ENCODE measurements at places on chromosomes 13 and 19.

GRCh38 chr13:29486551-29486950 lies 108.9 kb downstream of the SLC7A1 start:
- no peak for DNase-seq

DNA sequence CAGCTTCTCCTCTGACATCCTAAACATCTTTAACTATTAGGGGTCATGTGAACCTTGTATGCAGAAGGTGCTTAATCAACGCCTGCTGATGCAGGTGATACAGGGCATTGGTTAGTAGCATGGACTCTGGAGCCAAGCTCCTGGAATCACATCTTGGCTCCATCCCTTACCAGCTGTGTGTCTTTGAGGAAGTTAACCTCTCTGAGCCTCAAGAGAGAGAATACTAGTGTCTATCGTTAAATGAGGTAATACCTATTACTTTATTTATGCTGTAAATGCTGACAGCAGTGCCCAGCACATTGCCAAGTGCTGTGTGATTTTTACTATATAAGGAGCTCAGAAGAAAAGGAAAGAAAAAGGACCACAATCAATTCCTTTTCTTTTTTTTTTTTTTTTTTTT lies 11.2 kb upstream of the SELENOW start:
- DNase-seq = no peak

GRCh38 chr13:42633495-42633894 lies 59.5 kb downstream of the TNFSF11 start:
- DNase-seq = no peak

GRCh38 chr13:46639033-46639981 lies 86.3 kb downstream of the LRCH1 start:
- no peak for DNase-seq

DNA sequence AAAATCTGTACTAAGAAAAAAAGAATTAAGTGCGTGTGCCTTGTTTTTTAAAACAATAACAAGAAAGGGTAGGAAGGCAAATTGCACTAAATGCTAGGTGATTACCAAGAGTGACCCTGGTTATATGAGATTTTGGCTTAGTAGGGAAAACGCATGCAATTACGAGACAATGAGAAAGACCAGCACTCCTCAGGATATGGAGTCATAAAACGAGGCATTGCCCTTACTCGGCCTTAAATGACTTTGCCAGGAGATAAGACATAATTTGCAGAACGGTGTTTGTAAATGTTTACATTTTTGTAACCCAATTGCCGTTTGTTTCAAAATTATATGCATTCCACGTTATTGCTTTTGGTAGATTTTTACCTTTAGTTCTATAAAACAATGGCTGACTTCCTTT lies 179.8 kb downstream of the RBM26 start:
- no peak for DNase-seq

GRCh38 chr13:66543780-66544179 lies 686.4 kb downstream of the PCDH9 start:
- DNase-seq = no peak

- no peak for DNase-seq
Measured at GRCh38 chr13:43478211-43478610, 308.6 kb downstream of the ENOX1 start.

DNA sequence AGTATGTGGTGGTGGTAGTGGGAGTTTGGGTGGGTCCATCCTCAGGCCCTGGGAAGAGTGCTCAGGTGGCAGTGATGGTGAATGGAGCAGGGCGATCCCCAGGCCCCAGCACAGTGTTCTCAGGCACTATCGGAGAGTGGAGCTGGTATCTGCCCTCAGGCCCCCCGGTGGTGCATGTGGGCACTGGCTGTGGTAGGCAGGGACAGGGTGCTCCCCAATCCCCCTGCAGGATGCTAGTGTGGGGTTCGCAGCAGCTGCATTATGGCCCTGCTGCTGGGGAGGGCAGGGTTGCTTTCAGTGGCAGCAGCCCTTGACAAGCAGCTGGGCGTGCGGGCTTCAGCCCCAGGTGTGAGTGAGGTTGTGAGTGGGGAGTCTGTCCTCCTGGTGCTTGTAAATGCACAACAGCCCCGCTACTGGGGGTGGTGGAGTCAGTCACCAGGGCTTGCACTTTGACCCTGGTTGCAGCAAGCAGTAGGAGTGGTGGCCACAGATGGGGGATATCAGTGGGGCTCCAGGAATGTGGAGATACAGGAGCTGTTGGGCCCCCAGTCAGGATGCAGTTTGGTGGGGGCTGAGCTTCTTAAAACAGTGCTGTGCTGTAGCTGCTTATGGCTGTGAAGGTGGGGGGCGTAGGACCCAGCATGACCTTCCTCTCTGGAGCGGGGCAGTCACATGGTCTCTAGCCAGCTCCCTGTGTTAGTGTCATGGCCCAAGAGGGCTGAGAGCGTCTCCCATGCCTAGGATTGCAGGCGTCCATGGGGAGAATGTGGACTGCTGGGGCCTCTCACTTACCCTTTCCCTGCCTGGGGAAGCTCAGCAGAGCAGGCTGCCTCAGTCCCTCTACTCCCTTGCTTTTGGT lies 38.7 kb upstream of the ARHGEF7 start:
- DNase-seq = no peak

- DNase-seq = no peak
Measured at GRCh38 chr19:50187937-50188336, 15.5 kb upstream of the MYH14 start.

- DNase-seq = no peak
Measured at GRCh38 chr13:23722726-23723453, 152.7 kb downstream of the TNFRSF19 start.

GRCh38 chr13:95752677-95753076 lies 75.7 kb downstream of the DNAJC3 start:
- no peak for DNase-seq

- DNase-seq = no peak
Measured at GRCh38 chr19:38288123-38288855, 15.8 kb upstream of the C19orf33 start.

- DNase-seq = no peak
Measured at GRCh38 chr13:93309886-93310523, 83.4 kb downstream of the GPC6 start.

GRCh38 chr13:70788074-70788473 lies 679.8 kb upstream of the KLHL1 start:
- DNase-seq = no peak

DNA sequence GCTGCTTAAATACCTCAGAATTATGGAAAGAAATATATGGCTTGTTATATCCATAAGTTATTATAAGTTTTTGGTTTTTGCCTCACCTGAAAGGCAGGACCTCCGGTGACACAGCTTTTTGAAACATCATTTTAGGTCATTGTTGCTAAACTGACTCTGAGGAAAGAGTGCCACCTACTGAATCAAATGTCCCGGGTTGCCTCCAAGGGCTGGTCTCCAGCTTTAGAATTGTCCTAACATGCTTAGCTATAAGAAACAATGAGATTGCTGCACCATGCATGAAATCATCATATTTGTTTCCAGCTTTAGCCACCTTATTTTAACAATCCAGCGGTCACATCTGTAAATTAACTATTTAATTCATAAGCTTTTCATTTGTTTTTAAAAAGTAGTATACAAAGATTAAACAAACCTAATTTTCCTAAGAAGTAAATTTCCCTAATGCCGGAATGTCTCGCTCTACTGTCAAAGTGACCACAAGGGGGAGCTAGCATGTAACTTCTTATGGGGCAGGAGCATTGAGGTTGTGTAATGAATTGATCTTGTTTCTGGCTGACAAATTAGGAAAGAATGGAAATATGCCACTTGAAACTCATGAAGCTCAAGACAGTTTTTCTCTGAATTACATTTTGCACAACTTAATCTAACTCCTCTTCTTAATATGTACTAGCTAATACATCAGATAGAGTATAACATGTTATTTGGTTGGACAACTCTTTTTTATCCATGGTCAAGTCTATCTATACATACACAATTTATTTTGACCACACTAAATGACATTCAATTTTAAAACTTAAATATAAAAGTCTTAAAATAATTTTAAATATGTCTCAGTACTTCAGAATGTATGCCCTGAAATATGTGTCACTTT lies 6.7 kb upstream of the PCDH17 start:
- DNase-seq = no peak

- DNase-seq = no peak
Measured at GRCh38 chr13:74132152-74132775, 1.9 kb downstream of the KLF12 start.

GRCh38 chr13:112457081-112457480 lies 80.9 kb downstream of the SPACA7 start:
- no peak for DNase-seq

DNA sequence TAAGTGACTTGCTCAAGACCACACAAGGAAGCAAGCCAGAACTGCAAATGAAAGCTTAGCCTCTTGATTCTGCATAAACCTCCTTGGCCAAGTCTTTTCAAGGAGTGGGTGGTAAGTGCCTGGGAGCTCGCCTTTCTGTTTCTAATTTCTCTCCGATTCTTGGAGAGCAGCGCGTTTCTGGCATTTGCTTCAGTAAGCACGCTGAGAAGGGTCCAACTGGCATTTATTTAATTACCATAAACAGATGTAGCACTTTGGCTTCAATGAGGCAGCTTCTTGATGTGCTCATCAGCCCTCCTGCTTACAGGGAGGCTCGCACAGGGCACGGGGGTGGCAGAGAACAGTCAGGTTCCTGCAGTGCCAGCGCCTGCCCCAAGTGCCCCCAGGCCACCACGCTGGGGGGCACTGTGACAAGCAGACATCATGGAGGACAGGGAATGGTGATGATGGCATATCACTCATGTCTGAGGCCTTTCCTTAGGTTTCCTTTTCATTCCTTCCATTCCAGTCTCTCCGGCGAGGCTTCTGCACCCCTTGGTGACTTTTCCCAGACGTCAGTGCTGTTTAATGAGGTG lies 13.3 kb downstream of the SIAH3 start:
- no peak for DNase-seq

GRCh38 chr19:16637535-16637934 lies 9.5 kb upstream of the MED26 start:
- no peak for DNase-seq

DNA sequence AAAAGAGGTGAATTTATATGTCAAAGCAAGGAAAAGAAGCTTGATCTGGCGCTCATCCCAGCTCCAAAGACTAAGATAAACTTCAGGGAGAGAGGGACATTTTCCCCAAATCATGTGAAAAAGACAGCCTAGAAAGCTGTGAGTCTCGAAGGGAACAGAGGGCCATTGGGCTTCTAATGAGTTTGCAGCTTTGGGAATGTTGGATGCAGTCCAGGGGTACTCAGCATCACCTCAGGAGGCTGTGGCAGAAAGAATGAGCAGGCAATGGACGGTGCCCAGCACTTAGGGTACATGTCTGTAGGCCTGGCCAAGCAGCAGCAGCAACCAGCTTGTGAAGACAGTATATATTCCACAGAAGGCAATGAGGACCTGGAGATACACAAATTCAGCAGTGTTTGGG lies 25.7 kb upstream of the WASF3 start:
- no peak for DNase-seq

DNA sequence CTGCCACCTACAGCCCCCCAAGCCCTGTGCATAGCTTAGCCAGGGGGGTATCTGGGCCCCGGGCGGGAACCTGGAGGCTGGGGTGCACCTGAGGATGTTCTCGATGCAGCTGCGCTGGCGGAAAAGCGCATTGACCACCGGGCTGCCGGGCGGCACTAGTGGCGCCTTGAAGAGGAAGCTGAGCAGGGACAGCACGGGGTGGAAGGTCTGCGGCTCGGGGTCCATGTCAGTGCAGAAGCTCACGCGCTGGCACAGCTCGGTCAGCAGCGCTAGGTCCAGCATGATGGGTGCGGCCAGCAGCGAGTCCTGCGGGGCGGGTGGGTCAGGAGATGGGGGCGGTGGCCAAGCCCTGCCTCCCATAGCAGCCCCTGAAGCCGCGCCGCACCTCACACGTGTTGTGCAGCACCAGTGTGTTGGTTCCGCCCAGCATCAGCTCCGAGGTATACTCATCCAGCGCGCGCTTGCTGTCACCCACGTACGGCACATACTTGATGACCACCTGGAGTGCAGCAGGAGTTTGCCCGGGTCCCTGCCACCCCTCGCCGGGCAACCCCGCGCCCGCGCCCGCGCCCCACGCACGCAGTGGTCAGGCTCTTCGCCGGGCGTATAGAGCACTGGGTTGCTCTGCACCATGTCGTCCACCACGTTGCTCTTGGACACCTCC lies 2.6 kb downstream of the ISYNA1 start:
- DNase-seq = no peak

DNA sequence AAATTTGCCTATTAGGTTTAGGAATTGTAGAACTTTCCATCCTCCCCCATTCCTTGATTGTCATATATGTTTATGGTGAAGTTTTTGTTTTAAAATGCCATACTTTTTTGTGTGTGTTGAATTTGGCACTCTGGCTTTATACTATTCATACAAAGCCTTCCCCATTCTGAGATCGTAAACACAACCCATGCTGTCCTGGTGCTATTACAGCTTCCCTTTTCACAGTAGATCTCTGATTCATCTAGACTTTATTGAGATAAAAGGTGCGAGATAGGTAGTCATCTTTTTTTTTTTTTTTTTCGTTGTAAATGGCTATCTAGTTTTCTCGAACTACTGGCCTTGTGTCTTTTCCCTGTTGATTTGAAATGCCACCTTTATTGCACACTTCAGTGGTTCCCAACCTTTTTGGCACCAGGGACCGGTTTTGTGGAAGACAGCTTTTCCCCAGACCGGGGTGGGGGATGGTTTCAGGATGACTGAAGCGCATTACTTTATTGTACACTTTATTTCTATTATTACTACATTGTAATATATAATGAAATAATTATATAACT lies 94.6 kb downstream of the LRCH1 start:
- DNase-seq = no peak

DNA sequence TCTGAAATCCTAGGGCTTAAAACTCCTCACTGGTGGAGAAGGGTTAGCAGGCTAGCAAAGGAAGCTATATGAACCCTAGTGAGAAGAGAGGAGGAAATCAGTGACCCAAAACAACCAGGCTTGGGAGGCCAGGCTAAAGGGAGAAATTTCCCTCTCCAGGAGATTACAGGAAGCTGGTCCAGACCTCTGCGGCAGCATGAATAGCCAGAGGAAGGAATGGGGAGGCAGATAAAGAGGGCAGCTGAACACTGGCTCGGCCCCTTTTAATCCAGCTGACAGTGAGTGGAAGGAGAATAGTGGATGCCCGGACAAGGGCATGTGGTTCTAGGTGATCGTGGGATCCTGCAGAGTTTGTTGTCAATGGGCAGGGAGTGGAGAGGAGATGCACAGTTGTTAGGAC lies 130.6 kb downstream of the COG6 start:
- DNase-seq = no peak

GRCh38 chr13:107993239-107993949 lies 221.9 kb downstream of the LIG4 start:
- no peak for DNase-seq

DNA sequence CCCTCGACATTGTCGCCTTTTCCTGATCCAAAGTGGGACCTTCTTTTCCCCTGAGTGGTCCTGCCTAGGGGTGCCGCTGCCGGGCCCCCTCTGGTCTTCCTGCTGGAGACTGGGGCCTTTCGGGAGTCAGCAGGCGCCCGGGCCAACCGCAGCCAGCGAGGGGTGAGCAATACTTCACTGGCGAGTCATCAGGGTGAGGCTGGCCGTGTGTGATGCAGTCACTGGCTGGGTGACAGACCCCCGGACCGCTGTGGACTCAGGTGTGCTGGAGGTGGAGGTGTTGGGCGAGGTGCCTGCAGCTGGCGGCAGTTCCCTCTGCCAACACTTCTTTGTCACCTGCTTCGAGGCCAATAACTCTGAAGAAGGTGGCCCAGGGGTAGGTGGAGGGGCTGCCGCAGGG lies 1.5 kb upstream of the CGB5 start:
- DNase-seq = no peak

- DNase-seq = no peak
Measured at GRCh38 chr19:3142292-3142670, 6.4 kb downstream of the GNA15 start.

- DNase-seq = no peak
Measured at GRCh38 chr13:90702050-90702449, 645.4 kb upstream of the MIR17HG start.

Measured in stimulated activated CD4-positive, alpha-beta T cell treated with anti-CD3 and anti-CD28 coated beads, Interleukin-12 subunit alpha, Interleukin-12 subunit beta, amount 100 ng/mL, for 48 hours (primary cell).